ENCODE measurements at places on chromosomes 3 and 15. TPM values are rescaled to one million over a fixed set of nuclear protein-coding genes. Genes with fewer than 3 reads are reported as not detected.

DCBLD2 gene
- 36.9 TPM for total RNA-seq

- no peak for DNase-seq
Measured at GRCh38 chr3:674116-674515, 418.7 kb upstream of the CNTN6 start.

- peak; percentile 68 for DNase-seq
Measured at GRCh38 chr3:127831723-127832172, 9.4 kb upstream of the MGLL start.

GRCh38 chr3:15443826-15444524, 16.6 kb downstream of the EAF1 start:
- no peak for DNase-seq

Data from right cardiac atrium (tissue), 5 donors.